ENCODE measurements at places on chromosomes 2 and 18.

DNA sequence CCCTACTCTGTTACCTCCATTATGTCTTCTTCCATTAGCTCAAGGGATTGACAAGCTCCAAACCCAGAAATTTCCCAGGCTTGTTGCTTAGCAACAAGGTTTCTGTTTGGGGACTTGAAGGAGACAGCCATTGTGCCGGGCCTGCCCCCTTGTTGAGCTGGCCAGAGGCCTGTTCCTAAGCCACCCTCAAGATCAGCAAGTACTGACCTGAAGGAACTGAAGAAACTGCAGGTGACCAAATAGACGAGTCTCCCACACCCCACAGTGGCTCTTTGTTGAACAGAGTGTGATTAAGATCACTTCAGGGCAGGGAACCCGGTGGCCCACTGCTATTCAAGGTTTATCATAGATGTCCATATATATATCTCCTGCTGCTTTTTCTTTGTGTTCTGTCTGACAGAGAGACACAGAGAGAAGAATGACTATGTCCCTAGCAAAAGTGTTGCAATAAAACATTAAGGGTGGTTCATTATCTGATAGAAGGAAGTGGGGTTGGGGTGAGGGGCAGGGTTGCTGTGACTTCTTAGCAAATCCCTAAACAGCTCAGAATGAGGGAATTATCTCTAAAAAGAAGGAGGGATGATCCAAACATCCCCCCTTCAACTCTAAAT is 69.2 kb downstream of the RNF144A start:
- DNase-seq = no peak
- no peaks in the 10 kb centered on the region for H3K27me3 ChIP-seq
- peaks cover 4% of the 10 kb centered on the region for H3K4me1 ChIP-seq
- H3K4me3 ChIP-seq = no peak overlapping the region
- H3K27ac ChIP-seq = no peak overlapping the region

DNA sequence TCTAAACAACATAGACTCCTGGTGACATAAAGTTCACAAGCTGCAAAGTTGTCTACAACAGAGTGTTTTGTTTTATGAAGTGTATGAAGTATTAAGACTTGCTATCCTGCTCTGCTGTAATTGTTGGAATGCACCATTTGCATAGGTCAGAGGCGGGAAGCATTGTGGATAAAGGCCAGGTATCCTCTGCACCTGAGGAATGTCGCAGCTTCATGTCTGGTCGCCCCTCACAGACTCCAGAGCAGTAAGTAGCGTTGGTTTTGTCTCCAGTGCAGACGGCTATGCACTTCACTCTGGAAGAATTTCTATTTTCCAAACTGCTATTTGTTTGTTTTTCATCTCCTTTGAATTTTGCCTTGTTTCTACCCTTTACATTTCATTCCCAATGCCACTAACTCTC is 63.1 kb downstream of the UNC80 start:
- H3K27ac ChIP-seq = no peak overlapping the region
- no peak overlapping the region for H3K4me3 ChIP-seq
- no peaks in the 10 kb centered on the region for H3K4me1 ChIP-seq
- no peaks in the 10 kb centered on the region for H3K36me3 ChIP-seq
- DNase-seq = no peak
- H3K27me3 ChIP-seq = no peaks in the 10 kb centered on the region

- H3K4me3 ChIP-seq = no peak overlapping the region
- no peak for DNase-seq
- H3K4me1 ChIP-seq = no peaks in the 10 kb centered on the region
- no peaks in the 10 kb centered on the region for H3K36me3 ChIP-seq
Observed at GRCh38 chr2:199833525-199833924, 17.5 kb downstream of the FTCDNL1 start.

GRCh38 chr2:228312172-228312571 is 130.7 kb upstream of the SPHKAP start:
- H3K27me3 ChIP-seq = no peaks in the 10 kb centered on the region
- H3K27ac ChIP-seq = no peak overlapping the region
- H3K36me3 ChIP-seq = no peaks in the 10 kb centered on the region
- H3K4me3 ChIP-seq = no peak overlapping the region
- no peak for DNase-seq

DNA sequence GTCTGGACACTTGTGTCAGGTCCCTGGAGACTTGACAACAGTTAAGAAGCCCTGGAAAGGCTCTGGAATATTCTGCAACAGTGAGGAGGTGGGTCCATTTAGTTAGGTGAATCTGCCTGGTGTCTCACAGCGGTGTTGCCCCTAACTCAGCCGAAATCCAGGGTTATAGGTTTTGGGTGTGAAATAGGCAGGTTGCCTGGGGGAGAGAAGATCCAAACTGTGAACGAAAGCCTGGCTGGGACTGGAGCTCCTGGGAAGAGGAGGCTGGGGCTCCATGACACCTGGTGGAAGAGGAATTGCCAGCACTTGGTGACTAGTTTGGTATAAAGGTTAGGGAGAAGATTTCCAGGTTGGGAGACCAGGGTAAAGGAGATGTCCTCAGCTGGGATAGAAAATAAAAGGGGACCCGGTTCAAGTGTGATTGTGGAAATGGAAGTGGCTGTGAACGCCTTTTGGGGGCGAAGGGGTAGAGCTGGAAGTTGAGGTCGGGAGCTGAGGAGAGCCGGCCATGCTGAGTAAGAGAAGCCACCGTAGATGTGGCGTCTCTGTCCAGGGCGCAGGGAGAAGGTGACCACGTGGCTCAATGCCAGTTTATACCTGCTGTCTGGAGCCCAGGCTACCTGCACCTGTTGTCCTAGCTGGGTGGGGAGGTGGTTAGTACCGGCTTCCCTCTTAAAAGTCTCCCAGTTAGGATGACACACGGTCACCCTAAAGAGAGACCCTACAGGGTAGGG is 3.0 kb upstream of the GAREM2 start:
- DNase-seq = no peak
- H3K27me3 ChIP-seq = peaks cover 39% of the 10 kb centered on the region
- peaks cover 21% of the 10 kb centered on the region for H3K4me1 ChIP-seq
- no peak overlapping the region for H3K4me3 ChIP-seq
- H3K27ac ChIP-seq = no peak overlapping the region

DNA sequence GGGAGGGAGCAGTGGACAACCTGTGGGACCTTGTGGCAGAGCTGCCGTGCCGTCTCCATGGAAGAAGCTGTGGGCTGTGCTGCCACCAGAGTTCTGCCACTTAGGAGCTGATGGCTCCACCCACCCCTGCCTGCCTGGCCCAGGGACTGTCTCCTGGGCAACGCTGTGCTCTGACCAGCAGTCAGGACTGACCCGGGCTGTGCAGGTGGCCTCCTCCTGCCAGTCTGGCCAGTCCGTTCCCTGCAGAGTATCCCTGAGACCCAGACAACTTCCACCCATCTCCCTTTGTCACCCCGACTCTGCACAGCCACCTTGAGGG is 12.8 kb downstream of the ASIC4 start:
- no peaks in the 10 kb centered on the region for H3K4me1 ChIP-seq
- DNase-seq = no peak
- no peak overlapping the region for H3K4me3 ChIP-seq
- peaks cover 93% of the 10 kb centered on the region for H3K27me3 ChIP-seq
- no peaks in the 10 kb centered on the region for H3K36me3 ChIP-seq
- H3K27ac ChIP-seq = no peak overlapping the region

DNA sequence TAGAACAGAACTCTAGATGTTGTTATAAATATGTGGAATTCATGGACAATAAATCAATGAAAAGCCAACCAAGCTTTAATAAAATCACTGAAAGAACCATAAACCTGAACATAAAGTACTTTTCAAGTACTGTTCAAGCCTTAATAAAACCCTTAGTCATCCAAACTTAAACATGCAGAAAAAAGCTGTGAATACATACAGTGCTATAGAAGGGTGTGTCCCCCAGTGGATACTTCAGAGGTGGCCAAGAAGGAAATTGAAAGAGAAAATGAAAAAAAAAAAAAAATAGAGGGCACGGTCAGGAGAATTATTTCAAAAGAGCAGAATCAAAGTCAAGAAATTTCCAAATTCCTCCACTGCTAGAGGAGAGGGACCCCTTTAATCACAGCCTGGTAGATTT is 141.1 kb downstream of the SP100 start:
- no peak for DNase-seq
- peaks cover 3% of the 10 kb centered on the region for H3K4me1 ChIP-seq
- no peaks in the 10 kb centered on the region for H3K27me3 ChIP-seq

DNA sequence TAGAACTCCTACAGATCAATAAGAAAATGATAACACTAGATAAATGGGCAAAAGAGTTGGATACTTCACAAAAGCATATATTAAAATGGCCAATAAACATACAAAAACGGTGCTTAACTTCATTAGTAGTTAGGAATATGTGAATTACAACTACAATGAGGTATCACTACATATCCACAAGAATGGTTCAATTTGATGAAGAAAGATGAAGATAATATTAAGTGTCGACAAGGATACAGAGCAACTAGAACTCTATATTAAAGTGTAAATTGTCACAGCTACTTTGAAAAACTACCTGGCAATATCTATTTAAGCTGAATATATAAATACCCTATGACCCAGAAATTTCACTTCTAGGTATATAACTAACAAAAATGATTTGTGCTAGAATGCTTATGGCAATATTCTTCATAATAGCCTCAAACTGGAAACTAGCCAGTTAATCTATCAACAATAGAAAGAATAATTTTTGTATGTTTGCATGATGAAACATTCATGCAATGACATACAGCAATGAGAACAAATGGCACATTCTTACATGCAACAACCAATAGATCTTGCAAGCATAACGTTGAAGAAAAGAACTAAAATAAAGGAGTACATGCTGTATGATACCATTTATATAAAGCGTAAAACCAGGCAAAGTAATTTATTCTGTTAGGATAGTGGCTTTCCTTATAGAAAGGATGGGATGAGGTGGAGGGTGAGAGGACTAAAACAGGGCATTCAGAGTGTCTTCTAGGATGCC is 290.2 kb upstream of the SESTD1 start:
- DNase-seq = no peak
- no peaks in the 10 kb centered on the region for H3K36me3 ChIP-seq
- H3K4me1 ChIP-seq = no peaks in the 10 kb centered on the region
- H3K27me3 ChIP-seq = no peaks in the 10 kb centered on the region

- H3K36me3 ChIP-seq = no peaks in the 10 kb centered on the region
- DNase-seq = no peak
- peaks cover 7% of the 10 kb centered on the region for H3K4me1 ChIP-seq
- no peak overlapping the region for H3K4me3 ChIP-seq
Observed at GRCh38 chr2:178419123-178419522, 31.9 kb downstream of the PRKRA start.

GRCh38 chr2:99851089-99851488 is 291.3 kb downstream of the AFF3 start:
- no peaks in the 10 kb centered on the region for H3K36me3 ChIP-seq
- H3K27ac ChIP-seq = no peak overlapping the region
- DNase-seq = no peak
- H3K4me3 ChIP-seq = no peak overlapping the region
- H3K4me1 ChIP-seq = no peaks in the 10 kb centered on the region
- no peaks in the 10 kb centered on the region for H3K27me3 ChIP-seq

GRCh38 chr2:226758921-226759640 is 40.5 kb downstream of the IRS1 start:
- no peaks in the 10 kb centered on the region for H3K36me3 ChIP-seq
- H3K27ac ChIP-seq = no peak overlapping the region
- no peak overlapping the region for H3K4me3 ChIP-seq
- no peak for DNase-seq
- H3K27me3 ChIP-seq = peaks cover 2% of the 10 kb centered on the region

- no peaks in the 10 kb centered on the region for H3K27me3 ChIP-seq
- H3K36me3 ChIP-seq = peaks cover 21% of the 10 kb centered on the region
- H3K4me3 ChIP-seq = no peak overlapping the region
- H3K27ac ChIP-seq = no peak overlapping the region
Observed at GRCh38 chr2:53941749-53942148, 29.0 kb downstream of the PSME4 start.

- H3K36me3 ChIP-seq = no peaks in the 10 kb centered on the region
- no peak for DNase-seq
- H3K4me1 ChIP-seq = no peaks in the 10 kb centered on the region
- no peak overlapping the region for H3K4me3 ChIP-seq
Observed at GRCh38 chr2:130884503-130884902, 47.8 kb downstream of the ARHGEF4 start.

GRCh38 chr2:189018631-189019030 is 44.5 kb downstream of the COL3A1 start:
- no peaks in the 10 kb centered on the region for H3K4me1 ChIP-seq
- DNase-seq = no peak
- H3K27ac ChIP-seq = no peak overlapping the region
- H3K27me3 ChIP-seq = no peaks in the 10 kb centered on the region

DNA sequence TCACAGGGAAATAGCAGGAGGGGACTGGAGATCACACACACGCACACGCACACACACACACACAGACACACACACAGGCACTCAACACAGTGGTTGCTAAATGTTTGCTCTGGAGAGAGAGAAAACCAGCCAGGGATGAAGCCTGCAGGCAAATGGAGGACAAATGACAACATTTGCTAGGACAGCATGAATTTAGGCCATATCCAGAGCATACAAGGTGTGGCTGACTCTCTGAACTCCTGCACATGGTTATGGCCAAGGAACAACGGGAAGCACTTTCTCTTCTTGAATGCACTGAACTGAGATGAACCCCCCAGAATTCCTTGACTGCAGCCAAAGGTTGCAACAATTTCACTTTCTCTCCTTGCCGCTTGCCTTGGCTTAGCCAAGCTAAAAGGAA is 230.0 kb upstream of the RASGRP3 start:
- H3K36me3 ChIP-seq = no peaks in the 10 kb centered on the region
- no peak overlapping the region for H3K27ac ChIP-seq
- no peaks in the 10 kb centered on the region for H3K4me1 ChIP-seq

- DNase-seq = no peak
- H3K27me3 ChIP-seq = peaks cover 2% of the 10 kb centered on the region
- H3K4me3 ChIP-seq = no peak overlapping the region
- no peaks in the 10 kb centered on the region for H3K36me3 ChIP-seq
- no peak overlapping the region for H3K27ac ChIP-seq
Observed at GRCh38 chr18:22552254-22552653, 134.5 kb upstream of the CTAGE1 start.

- no peaks in the 10 kb centered on the region for H3K36me3 ChIP-seq
- DNase-seq = no peak
- H3K27ac ChIP-seq = no peak overlapping the region
- no peak overlapping the region for H3K4me3 ChIP-seq
Observed at GRCh38 chr18:59878644-59879043, 21.2 kb upstream of the PMAIP1 start.

DNA sequence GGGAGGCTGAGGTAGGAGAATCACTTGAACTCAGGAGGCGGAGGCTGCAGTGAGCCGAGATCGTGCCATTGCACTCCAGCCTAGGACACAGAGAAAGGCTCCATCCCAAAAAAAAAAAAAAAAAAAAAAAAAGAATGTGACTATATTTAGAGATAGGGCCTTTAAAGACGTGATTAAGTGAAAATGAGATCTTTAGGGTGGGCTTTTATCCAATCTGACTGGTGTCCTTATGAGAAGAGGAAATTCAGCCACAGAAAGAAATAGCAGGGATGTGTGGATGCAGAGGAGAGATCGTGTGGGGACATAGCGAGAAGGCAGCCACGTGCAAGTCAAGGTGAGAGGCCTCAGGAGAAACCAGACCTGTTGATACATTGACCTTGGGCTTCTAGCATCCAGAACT is 69.9 kb upstream of the ACSL3 start:
- H3K4me3 ChIP-seq = no peak overlapping the region
- H3K4me1 ChIP-seq = peaks cover 3% of the 10 kb centered on the region
- no peak overlapping the region for H3K27ac ChIP-seq
- no peak for DNase-seq
- H3K27me3 ChIP-seq = no peaks in the 10 kb centered on the region

Data from T-cell (primary cell).